ENCODE measurements at places on chromosomes 1 and 21. TPM values are rescaled to one million over a fixed set of nuclear protein-coding genes. Genes with fewer than 3 reads are reported as not detected.

GRCh38 chr1:49728377-49728776 is 295.4 kb downstream of the AGBL4 start:
- no peak overlapping the region for H3K27ac ChIP-seq
- H3K36me3 ChIP-seq = no peaks in the 10 kb centered on the region
- H3K4me3 ChIP-seq = no peak overlapping the region
- DNase-seq = no peak
- H3K27me3 ChIP-seq = no peaks in the 10 kb centered on the region
- no peaks in the 10 kb centered on the region for H3K4me1 ChIP-seq

- H3K4me3 ChIP-seq = peak overlapping the region; percentile 24
- no peaks in the 10 kb centered on the region for H3K27me3 ChIP-seq
- H3K36me3 ChIP-seq = peaks cover 3% of the 10 kb centered on the region
- DNase-seq = no peak
These were observed 3.3 kb downstream of the MGST3 start for GRCh38 chr1:165634154-165634921.

GRCh38 chr1:199976496-199977144 is 50.9 kb upstream of the NR5A2 start:
- H3K36me3 ChIP-seq = no peaks in the 10 kb centered on the region
- no peaks in the 10 kb centered on the region for H3K4me1 ChIP-seq
- H3K27ac ChIP-seq = no peak overlapping the region
- peaks cover 26% of the 10 kb centered on the region for H3K27me3 ChIP-seq
- no peak for DNase-seq
- H3K4me3 ChIP-seq = no peak overlapping the region

- DNase-seq = no peak
- no peak overlapping the region for H3K27ac ChIP-seq
- no peaks in the 10 kb centered on the region for H3K27me3 ChIP-seq
- H3K4me1 ChIP-seq = no peaks in the 10 kb centered on the region
- H3K4me3 ChIP-seq = no peak overlapping the region
- no peaks in the 10 kb centered on the region for H3K36me3 ChIP-seq
These were observed 68.3 kb upstream of the ACTRT2 start for GRCh38 chr1:2952992-2953391.

GRCh38 chr1:237045278-237046016 is 3.5 kb downstream of the RYR2 start:
- peaks cover 17% of the 10 kb centered on the region for H3K4me1 ChIP-seq
- H3K27ac ChIP-seq = no peak overlapping the region
- H3K36me3 ChIP-seq = no peaks in the 10 kb centered on the region
- no peak overlapping the region for H3K4me3 ChIP-seq
- no peak for DNase-seq

The AVPR1B gene
- total RNA-seq = not detected

The AMY1A gene
- not detected for total RNA-seq

DNA sequence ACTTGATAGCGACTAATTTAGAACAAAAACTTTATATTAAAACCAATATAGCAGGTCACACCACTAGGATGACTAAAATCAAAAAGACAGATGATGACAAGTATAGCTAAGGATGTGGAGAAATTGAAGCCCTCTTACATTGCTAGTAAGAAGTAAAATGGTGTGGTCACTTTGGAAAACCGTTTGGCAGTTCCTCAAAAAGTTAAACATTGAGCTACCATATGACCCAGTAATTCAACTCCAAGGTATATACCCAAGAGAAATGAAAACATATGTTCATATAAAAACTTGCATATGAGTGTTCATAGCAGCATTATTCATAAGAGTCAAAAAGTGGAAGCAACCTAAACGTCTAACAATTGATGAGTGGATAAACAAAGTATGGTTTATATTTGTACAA is 13.0 kb upstream of the SERINC2 start:
- DNase-seq = no peak
- no peak overlapping the region for H3K4me3 ChIP-seq
- H3K4me1 ChIP-seq = peaks cover 6% of the 10 kb centered on the region
- H3K27me3 ChIP-seq = no peaks in the 10 kb centered on the region

- no peak overlapping the region for H3K4me3 ChIP-seq
- H3K36me3 ChIP-seq = no peaks in the 10 kb centered on the region
- DNase-seq = no peak
- H3K27me3 ChIP-seq = peaks cover 36% of the 10 kb centered on the region
- H3K4me1 ChIP-seq = no peaks in the 10 kb centered on the region
- H3K27ac ChIP-seq = no peak overlapping the region
These were observed 345.4 kb upstream of the NR5A2 start for GRCh38 chr1:199682081-199682480.

- peaks cover 20% of the 10 kb centered on the region for H3K4me1 ChIP-seq
- no peak overlapping the region for H3K4me3 ChIP-seq
- H3K27me3 ChIP-seq = no peaks in the 10 kb centered on the region
- no peak for DNase-seq
- peak overlapping the region; percentile 90 for H3K27ac ChIP-seq
These were observed 199.1 kb downstream of the SLC45A1 start for GRCh38 chr1:8516793-8517556.
